ENCODE measurements at places on chromosomes 11 and 22.

- DNase-seq = no peak
Observed at GRCh38 chr22:32509045-32509444, 34.4 kb downstream of the FBXO7 start.

- DNase-seq = no peak
Observed at GRCh38 chr11:16613262-16613511, 125.3 kb upstream of the C11orf58 start.

GRCh38 chr11:119573858-119574257 is 150.9 kb upstream of the THY1 start:
- DNase-seq = no peak

- no peak for DNase-seq
Observed at GRCh38 chr11:5171856-5172255, 17.3 kb upstream of the OR52A1 start.

GRCh38 chr11:44938066-44938691 is 12.5 kb downstream of the TP53I11 start:
- DNase-seq = no peak

DNA sequence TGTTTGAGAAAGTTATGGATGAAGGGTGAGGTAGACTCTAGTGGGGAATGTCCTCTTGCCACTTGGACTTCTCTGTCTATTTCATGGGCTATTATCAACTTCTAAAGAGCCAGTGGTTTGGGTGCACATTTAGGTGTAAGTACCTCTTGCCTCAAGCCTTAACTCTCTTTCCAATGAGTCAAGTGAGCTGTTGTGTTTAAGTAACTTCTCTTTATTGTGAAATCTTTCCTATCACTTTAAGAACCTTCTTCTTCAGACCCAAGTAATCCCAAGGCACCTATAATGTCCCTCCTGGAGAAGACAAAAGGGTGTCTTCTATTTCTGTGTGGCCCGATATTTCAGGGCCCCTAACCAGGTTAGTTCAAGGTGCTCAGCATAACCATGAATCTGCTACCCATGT is 90.5 kb upstream of the VPREB1 start:
- no peak for DNase-seq

DNA sequence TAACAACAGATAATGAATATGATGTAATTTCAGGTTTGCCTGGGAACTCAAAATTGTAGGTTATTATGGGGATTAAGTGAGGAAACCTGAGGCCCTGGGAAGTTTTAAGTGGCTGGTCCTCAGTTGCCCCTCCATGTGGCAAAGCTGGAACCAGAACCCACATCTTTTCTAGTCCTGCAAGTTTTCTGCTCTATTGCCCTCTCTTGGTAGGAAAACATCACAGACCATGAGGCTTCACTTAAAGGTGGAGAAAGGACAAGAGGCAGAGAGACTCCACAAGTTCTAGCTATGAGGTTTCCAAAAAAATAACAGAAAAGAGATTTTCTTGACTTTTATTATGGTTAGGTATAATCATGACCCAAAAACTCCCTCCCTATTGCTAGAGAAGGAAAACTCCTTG is 115.5 kb upstream of the DDI1 start:
- no peak for DNase-seq

- no peak for DNase-seq
Observed at GRCh38 chr22:23781065-23781464, 5.7 kb upstream of the SMARCB1 start.

DNA sequence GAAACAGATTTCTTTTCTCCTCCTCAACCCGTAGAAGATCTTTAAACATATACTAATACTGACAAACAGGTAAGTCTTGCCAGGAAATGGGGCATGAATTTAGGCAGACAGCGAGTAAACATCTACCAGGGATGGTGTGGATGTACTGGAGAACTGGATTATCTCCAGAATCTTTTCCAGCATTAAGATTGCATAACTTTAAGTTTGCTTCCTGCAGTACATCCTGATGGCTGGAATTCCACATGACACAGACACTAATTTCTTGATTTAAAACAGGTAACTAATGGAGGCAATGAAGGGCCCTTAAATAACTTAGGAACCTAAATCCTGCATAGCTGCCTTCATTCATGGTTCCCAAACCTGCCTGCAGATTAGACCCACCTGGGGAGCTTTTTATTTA is 40.7 kb downstream of the JHY start:
- peak; percentile 4 for DNase-seq

DNA sequence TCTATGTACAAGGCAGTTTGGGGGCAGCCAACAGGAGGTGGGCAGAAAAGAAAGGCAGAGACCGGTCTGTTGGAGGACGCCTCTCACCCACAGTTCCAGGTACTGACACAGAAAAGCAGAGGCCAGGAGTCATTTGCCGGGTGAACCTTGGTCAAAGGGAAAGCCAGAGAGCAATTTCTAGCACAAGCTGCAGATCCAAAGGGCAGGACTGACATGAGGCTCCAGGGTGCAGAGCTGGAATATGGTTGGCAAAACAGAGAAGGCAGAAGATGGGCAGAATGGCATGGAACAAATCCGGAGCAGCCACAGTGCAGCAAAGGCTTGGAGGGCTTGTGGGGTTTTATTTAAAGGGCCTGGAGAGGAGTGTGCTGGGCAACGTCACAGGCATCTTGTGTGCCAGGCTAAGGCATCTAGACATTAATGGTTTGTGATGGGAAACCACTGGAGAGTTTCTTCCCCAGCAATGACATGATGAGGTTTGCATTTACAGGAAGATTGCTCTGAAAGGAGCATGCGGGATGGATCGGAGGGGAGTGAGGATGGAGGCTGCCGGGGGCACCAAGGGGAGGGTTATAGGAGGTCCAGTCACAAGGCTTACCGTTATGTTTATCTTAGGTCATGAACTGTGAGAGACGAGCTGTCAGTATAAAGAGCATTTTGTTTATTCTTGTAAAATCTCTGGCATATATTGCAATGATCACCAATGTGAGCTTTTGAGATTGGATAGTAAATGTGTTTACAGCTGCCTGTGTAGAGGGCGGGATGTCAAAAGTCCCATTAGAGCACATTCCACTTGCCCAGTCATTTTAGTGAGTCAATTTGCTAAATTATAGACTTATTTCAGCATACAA is 5.7 kb upstream of the MMP20 start:
- no peak for DNase-seq
